ENCODE measurements at places on chromosomes 2 and 18.
A peak's percentile ranks its signal among the peaks of the same experiment; 100 is the strongest.

GRCh38 chr2:72142570-72143440 lies 4.9 kb downstream of the CYP26B1 start:
- peak; percentile 76 for DNase-seq

DNA sequence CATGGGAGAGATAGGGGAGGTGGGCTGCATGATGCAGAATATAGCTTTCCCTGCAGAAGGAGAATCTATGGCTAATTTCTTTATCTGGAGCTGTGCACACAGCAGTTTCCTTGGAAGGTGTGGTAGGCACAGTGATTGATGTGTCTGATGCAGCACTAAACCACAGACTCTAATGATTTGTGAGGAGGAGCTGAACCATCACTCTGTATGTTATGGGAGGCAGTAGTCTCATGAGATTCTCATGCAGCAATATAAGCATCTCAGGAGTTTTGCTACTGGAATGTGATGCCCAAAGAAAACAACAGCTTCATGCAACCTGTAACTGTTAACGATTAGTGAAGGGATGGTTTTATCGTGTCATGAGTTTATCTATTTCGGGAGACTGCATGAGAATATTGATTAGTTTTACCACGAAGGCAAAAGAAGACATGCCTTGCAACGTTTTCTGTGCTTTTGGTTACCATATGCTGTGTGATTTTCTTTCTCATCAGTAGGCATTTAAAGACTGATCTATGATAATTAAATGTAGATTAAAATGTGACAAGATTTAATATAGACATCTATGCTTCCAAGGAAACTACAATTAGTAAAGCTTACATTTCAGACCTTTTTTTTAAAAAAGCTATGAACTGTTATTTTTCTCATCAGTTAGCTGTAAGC lies 286.8 kb downstream of the ARL6IP6 start:
- DNase-seq = no peak

DNA sequence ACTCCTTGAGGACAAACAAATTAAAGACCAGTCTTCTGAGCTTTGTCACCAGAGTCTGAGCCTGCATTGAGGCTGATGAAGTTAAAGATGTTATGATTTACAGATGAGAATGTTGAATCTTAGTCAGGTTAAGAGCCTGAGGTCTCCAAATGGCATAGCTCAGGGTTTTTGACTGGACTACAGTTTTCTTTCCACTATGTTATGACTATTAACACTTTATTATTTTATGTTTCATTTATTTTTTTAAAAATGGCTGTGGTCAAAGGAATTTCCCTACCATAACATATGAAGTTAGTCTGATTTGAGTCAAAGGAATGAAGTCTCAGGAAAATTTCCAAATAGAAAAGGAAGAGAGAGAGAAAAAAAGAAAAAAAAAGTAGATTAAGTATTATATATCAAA lies 39.7 kb upstream of the CWC22 start:
- DNase-seq = no peak

DNA sequence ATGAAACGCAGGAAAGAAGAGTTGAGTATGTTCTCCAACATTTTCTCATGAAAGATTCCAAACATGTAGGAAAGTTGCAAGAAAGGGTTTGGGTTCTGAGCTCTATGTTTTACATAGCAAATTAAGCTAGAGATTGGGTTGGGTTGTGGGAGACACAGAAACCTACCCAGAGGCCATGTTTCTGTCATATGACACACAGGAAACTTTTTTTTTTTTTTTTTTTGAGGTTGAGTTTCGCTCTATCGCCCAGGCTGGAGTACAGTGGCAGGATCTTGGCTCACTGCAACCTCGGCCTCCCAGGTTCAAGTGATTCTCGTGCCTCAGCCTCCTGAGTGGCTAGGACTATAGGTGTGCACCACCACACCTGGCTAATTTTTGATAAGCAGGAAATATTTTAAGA lies 57.6 kb downstream of the DOCK10 start:
- no peak for DNase-seq

- DNase-seq = no peak
These were observed 636.8 kb upstream of the LINC00305 start for GRCh38 chr18:64785686-64786085.

GRCh38 chr2:240439698-240440151 lies 4.3 kb downstream of the GPC1 start:
- DNase-seq = peak; percentile 59

DNA sequence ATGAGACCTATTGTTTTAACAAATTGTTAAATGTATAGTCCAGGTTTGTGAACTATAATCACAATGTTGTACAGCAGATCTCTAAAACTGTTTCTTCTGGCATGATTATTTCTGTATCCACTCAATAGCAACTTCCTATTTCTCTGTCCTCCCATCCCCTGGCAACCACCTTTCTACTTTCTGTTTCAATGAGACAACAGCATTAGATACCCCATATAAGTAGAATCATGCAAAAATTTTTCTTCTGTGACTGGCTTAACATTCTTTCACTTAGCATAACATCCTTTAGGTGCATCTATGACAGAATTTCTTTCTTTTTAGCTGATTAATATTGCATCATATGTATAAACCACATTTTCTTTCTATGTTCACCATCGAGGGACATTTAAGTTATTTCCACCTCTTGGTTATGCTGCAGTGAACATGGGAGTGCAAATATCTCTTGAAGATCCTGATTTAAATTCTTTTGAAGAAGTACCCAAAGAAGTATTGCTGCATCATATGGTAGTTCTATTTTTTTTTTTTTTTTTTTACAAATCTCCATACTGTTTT lies 713.5 kb downstream of the LRP1B start:
- no peak for DNase-seq

- peak; percentile 74 for DNase-seq
These were observed 1.4 kb upstream of the ANXA4 start for GRCh38 chr2:69740502-69740951.

DNA sequence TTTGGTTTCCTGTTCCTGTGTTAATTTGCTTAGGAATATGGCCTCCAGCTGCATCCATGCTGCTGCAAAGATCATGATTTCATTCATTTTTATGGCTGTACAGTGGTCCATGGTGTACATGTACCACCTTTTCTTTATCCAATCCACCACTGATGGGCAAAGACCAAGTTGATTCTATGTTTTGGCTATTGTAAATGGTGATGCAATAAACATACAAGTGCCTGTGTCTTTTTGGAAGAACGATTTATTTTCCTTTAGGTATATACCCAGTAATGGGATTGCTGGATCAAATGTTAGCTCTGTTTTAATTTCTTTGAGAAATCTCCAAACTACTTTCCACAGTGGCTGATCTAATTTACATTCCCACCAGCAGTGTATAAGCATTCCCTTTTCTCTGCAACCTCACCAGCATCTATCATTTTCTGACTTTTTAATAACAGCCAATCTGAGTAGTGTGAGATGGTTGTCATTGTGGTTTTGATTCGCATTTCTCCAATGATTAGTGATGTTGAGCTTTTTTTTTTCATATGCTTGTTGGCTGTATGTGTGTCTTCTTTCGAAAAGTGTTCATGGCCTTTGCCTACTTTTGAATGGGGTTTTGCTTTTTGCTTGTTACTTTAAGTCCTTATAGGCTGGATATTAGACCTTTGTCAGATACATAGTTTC lies 19.4 kb downstream of the EXOC6B start:
- no peak for DNase-seq

DNA sequence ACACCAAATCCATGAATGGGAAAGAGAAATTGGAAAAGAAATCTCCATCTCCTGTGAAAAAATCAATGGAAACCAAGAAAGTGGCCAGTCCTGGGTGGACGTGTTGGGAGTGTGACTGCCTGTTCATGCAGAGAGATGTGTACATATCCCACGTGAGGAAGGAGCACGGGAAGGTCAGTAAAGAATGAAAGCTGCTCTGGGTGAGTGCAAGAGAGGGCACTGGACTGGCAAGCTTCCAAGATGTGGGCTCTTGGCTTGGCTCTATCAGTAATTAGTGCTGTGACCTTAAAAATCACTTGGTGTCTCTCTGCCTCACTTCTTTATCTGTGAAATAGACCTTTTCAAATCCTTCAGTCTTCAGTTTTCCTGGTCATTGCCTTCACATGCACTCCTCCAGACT lies 89.0 kb downstream of the ZNF532 start:
- DNase-seq = no peak

DNA sequence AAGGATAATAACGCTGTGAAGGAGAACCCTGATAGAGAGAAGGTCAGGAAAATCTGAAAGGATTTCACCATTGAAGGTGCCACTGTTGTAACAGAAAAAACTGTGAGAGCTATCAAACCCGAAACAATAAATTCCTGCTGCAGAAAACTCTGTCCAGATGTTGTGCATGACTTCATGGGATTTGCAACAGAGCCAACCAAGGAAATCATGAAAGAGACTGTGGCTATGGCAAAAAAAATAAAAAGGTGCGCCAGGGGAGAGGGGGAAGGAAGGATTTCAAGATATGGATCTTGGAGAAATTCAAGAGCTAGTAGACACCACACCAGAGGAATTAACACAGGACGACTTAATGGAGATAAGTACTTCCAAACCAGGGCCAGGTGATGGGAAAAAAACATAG lies 88.0 kb downstream of the LDLRAD4 start:
- no peak for DNase-seq

DNA sequence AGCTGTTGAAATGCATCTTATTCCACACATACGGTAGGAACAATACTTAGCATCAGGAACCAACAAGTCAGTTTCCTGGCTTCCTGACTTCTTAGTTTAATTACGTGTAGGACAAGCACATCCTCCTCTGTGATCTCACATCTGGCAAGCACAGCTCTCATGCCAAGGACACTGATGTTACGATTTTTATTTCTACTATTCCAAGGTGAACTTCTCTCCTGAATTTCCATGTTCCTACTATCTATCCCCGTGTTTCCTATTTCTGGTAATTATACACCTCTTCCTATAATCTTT lies 374.0 kb downstream of the NCKAP5 start:
- DNase-seq = no peak

DNA sequence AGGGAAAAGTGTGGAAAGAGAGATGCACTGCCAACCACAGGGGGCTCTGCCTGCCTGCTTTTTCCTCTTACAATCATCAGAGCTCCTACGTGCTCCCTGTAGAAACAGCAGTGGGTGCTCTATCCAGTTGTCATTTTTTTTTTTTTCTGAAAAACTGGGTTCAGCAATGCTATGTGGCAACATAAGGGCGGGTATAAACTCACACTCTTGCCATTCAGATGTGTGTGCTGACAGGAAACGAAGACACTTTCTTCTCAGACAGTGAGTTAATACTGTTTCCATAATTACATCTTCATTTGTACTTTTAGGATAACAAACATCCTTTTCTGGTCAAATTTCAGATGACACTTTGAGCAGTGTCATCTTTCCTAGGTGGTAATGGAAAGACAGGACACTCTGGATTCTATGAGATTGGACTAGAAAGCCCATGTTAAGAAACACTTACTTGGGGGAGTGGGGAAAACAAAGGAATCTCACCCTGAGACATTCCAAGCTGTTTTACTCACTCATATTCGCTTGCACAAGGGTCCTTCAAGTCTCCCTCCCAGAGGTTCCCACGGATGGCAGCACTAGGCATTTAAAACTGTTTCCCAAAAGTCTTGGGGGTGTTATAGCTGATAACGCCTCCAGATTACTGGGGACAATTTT lies 41.3 kb downstream of the CCDC93 start:
- no peak for DNase-seq

DNA sequence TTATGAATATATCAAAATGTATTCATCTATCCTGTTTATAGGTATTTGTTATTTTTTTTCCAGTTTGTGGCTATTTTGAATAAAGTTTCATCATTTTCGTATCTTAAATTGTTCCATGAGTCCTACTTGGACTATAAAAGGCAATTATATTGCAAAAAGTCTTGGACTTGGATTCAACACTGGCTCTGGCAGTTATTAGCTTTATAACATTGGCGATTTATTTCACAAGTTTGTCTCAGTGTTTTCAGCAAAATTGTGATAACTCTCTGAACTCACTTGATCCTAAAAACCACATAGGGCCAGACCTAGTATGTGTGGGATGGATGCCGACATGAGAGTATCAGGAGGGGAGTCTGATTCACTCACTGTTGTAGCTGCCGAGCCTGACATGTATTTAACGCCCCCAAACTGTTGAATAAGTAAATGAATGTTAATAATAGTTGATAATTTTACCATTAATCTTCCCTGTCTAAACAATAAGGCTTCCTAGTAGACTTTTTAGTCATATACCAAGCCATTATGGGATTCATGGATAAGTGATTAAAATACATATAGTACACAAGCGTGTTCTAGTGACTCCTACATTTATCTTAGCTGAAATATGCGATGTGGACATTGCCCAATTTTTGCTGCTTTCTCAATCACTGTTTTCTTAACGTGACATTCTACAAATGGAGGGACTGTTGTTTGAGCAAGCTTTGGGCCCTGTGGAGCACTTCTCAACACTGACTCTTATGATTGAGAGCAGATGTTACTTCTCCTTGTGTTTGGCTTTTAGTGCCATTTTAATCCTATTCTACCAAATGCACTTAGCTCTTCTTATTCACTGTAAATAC lies 907.6 kb downstream of the EPHA4 start:
- no peak for DNase-seq

GRCh38 chr2:71940695-71941094 lies 207.0 kb downstream of the CYP26B1 start:
- peak; percentile 36 for DNase-seq

DNA sequence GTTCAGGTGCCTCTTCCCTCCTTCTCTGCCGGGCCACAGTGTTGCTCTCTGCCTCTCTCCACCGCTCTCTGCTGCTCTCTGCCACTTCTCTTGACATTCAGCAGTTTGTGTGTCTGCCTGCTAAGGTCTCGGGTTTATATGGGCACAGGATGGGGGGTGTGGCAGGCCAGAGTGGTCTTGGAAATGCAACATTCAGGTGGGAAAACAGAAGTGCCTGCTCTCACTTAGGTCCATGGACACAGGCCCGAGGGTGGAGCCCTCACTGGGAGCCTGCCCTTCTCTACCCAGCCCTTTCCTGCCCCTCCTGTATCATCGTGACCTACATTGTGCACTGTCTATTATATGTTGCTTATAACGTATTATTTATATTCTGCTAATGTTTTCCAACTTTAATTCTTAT lies 120.8 kb upstream of the TMEM18 start:
- no peak for DNase-seq

DNA sequence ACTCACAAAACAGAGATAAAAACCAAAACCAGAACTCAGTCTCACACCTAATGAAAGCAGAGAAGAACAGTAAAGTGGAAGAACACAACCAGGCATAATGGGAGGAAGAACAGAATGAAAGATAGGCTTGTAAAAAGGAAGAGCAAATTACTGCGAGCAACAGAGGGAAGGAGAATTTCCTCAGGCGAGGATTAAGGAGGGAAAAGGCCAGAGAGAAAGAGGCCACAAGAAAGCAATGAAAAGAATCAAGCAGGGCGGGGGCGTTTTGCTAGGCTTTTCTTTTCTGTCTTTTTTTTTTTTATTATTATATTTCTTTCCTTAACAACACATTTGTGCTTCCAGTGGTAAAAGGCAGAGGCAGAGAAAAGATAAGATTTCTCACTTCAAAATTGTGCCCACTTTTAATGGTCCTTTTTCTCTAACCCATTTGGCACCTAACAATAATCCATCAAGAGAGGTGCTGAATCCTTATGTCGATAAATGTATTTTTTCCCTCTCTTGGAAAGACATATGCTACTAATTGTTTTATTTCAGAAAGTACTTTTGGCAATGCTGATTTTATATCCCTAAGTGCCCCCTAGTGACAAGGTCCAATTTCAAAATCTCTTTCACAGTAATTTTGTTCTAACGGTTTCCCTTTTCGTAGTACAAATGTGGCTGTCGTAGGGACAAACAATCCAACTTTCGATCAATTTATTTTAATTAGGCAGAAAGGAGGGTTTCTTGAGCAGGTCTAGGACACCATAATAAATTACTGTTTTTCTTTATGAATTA lies 138.7 kb upstream of the AQP4 start:
- DNase-seq = no peak

Measured in upper lobe of right lung (tissue), 1 donor.